ENCODE measurements at places on chromosomes 3 and 15. TPM values are rescaled to one million over a fixed set of nuclear protein-coding genes. Genes with fewer than 3 reads are reported as not detected.

DUOX1 gene
- 0.46 TPM for total RNA-seq

GRCh38 chr3:38255627-38256026 is 10.0 kb upstream of the SLC22A13 start:
- H3K27ac ChIP-seq: no peak overlapping the region
- H3K27me3 ChIP-seq: no peaks in the 10 kb centered on the region
- DNase-seq: no peak
- peaks cover 21% of the 10 kb centered on the region for H3K36me3 ChIP-seq
- no peak overlapping the region for H3K4me3 ChIP-seq

PPARG gene
- total RNA-seq: 3.6 TPM

- H3K36me3 ChIP-seq: no peaks in the 10 kb centered on the region
- H3K4me1 ChIP-seq: no peaks in the 10 kb centered on the region
- H3K27me3 ChIP-seq: no peaks in the 10 kb centered on the region
- no peak overlapping the region for H3K4me3 ChIP-seq
Measured at GRCh38 chr15:44033894-44034293, 161.2 kb downstream of the FRMD5 start.

All from psoas muscle (tissue), 8 donors.